ENCODE measurements at places on chromosomes 12 and 14. TPM values are rescaled to one million over a fixed set of nuclear protein-coding genes. Genes with fewer than 3 reads are reported as not detected.

Gene SLC5A8
- 0.04 TPM for total RNA-seq

Gene C14orf132
- 14.5 TPM for total RNA-seq

Gene SLC8B1
- 8.0 TPM for total RNA-seq

- no peaks in the 10 kb centered on the region for H3K36me3 ChIP-seq
- no peak for DNase-seq
- peak overlapping the region; percentile 76 for H3K4me3 ChIP-seq
- H3K27ac ChIP-seq: peak overlapping the region; percentile 99
These were observed 652 bp upstream of the POLE2 start for GRCh38 chr14:49688701-49689030.

DNA sequence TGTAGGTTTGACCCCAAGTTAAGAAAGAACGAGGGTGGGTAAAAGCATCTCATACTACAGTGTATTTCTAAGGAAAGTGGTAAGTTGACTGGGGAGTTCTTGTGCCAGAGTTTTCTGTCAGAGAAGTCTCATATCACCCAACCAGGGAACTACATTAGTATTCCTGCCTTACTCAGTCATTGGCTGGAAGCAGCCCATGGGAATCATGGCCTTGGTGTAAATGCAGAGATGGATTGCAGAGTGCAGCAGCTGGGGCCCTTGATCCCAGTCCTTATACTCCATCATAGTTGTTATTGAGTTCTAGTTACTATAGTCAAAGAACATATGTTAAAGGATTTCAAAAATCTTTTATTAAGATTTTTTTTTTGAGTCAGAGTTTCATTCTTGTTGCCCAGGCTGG, 105.8 kb downstream of the MNAT1 start:
- no peaks in the 10 kb centered on the region for H3K27me3 ChIP-seq
- H3K36me3 ChIP-seq: peaks cover 20% of the 10 kb centered on the region
- DNase-seq: peak; percentile 38
- no peak overlapping the region for H3K4me3 ChIP-seq
- H3K27ac ChIP-seq: peak overlapping the region; percentile 23
- peaks cover 22% of the 10 kb centered on the region for H3K4me1 ChIP-seq

GRCh38 chr12:91577586-91578539, 395.2 kb upstream of the DCN start:
- H3K27me3 ChIP-seq: no peaks in the 10 kb centered on the region
- peak overlapping the region; percentile 2 for H3K27ac ChIP-seq
- no peaks in the 10 kb centered on the region for H3K4me1 ChIP-seq
- peak overlapping the region; percentile 24 for H3K4me3 ChIP-seq
- H3K36me3 ChIP-seq: no peaks in the 10 kb centered on the region

GRCh38 chr14:52693036-52693435, 2.3 kb downstream of the ERO1A start:
- H3K27me3 ChIP-seq: no peaks in the 10 kb centered on the region
- peaks cover 8% of the 10 kb centered on the region for H3K4me1 ChIP-seq

GRCh38 chr14:46034305-46034704, 617.3 kb downstream of the RPL10L start:
- H3K27ac ChIP-seq: no peak overlapping the region
- DNase-seq: no peak
- no peaks in the 10 kb centered on the region for H3K27me3 ChIP-seq
- H3K4me3 ChIP-seq: no peak overlapping the region
- no peaks in the 10 kb centered on the region for H3K36me3 ChIP-seq

DNA sequence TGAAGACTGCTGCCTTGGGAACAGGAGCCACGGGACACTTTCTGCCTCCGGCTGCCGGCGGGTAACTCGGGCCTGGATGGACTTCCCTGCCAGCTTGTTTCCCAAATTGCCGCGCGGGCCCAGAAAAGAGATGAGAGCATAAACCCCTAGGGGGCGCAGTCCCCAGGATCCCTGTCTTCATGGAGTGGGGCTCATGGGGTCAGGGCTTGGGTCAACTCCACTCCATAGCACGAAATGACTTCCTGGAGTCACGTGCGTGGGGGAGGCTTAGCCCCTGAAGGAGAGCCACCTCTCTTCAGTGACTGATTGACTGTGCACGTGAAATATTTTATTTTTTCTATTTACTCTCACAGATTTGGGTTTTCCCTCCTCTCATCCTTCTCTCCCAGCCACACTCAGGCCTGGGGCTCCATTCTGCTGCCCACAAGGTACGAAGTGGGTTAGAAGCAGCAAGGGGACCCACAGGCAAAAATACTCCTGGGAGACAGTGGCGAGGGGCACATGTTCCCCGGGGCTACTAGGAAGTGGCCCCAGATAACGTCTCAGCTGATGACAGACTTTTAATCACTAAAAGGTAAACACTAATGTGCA, 10.0 kb downstream of the PGF start:
- H3K4me1 ChIP-seq: peaks cover 62% of the 10 kb centered on the region
- DNase-seq: no peak
- no peak overlapping the region for H3K27ac ChIP-seq
- no peak overlapping the region for H3K4me3 ChIP-seq
- peaks cover 55% of the 10 kb centered on the region for H3K36me3 ChIP-seq

DNA sequence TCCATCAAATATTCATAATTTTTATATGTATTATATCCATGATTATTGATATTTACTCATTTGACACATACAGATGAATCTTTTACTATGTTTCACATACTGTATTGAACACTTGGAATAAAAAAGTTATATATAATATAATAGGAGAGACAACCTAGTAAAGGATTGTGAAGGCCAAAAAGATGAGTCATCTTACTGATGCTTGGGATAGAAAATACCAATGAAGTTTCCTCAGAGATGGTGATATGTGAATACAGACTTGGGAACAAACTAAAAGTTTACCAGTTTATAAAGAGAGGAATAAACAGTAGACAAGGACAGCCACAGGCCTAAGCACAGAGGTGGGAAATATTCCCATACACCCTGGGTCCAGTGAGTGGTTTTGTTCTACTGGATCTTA, 743.9 kb upstream of the FLRT2 start:
- H3K27me3 ChIP-seq: no peaks in the 10 kb centered on the region
- no peaks in the 10 kb centered on the region for H3K4me1 ChIP-seq
- no peak overlapping the region for H3K27ac ChIP-seq
- DNase-seq: no peak
- no peak overlapping the region for H3K4me3 ChIP-seq

Measured in muscle of leg (tissue), 16 donors.